Stimulated activated CD8-positive, alpha-beta memory T cell treated with anti-CD3 and anti-CD28 coated beads, Interleukin-15, amount 100 ng/mL, for 1 hour (primary cell): ENCODE measurements at places on chromosomes 6 and 20.

DNA sequence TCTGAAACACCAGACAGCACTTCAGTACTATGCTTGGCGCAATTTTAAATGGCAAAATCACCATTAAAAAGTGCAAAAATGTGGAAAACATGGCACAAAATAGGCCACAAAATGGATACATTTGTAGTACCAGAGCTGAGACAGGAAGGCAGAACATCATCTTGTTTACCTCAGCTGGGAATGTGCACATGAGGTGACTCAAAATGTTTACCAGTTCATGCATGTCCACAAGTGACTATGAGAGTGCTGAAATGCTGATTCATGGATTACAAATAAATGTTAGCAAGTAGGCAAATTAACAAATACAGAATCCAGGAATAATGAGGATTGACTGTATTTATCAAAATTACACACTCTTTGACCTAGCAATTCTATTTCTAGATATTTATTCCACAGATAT, 201.6 kb downstream of the ISM1 start:
- no peak for DNase-seq

DNA sequence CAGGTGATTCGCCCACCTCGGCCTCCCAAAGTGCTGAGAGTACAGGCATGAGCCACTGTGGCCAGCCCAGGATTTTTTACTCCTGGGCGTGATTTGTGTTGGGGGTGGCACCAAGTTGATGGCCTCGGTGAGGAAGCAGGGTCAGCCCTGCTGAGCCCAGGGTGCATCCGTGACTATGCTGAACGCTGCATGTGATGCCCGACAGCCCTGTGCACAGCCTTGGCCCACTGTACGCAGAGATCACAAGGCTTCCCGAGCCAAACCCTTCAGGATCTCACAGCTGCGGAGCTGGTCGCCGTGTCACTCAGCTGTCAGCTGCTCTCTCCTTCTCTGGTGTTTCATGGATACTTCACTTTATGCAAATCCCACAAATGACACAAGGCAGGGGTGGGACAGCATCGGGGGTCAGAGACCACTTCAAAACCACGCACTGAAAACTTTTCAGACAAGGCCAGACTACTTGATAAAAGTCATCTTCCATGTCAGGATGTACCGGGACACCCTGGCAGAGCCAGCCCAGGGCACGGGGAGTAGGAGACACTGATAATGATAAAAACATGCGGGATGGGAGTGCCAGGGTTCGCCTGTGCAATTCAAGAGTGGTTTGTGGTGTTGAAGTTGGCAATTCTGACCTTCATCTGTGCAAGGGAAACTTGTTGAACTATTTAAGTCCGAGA, 31.2 kb upstream of the RPS6KA2 start:
- no peak for DNase-seq

- DNase-seq: no peak
Observed at GRCh38 chr6:31174378-31174777, 3.9 kb upstream of the POU5F1 start.

DNA sequence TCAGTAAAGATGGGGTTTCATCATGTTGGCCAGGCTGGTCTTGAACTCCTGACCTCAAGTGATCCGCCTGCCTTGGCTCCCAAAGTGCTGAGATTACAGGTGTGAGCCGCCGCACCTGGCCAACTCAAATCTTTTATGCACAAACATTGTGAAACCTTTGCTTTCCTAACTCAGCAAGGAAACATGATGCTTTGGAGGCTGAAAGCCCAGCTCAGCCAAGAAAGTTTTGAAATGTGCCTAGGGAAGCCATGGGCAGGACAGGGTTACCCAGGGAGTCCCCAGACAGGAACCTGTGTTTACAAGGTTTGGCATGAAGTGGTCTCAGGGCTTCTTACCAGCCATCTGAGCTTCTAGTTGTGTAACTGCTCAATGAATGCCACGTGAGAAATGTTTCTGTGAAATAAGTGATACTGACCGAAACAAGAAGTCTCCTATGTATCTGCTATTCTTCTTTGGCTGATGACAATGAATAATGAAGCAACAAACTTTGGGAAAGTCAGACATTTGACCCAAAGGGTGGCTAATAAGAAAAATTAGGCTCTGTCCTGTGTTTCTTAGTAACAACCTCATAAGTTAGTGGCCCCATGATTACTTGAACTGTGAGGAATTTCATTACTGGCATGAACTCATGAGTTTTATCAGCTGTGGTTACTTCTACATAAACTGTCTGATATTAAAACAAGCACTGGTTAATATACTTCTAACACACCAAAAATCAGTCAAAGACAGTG, 163.5 kb downstream of the KIF6 start:
- no peak for DNase-seq

GRCh38 chr20:35290186-35290886, 1.9 kb downstream of the FAM83C start:
- no peak for DNase-seq
